Memory B cell (primary cell): ENCODE measurements at places on chromosomes 4 and X.
A peak's percentile ranks its signal among the peaks of the same experiment; 100 is the strongest.

DNA sequence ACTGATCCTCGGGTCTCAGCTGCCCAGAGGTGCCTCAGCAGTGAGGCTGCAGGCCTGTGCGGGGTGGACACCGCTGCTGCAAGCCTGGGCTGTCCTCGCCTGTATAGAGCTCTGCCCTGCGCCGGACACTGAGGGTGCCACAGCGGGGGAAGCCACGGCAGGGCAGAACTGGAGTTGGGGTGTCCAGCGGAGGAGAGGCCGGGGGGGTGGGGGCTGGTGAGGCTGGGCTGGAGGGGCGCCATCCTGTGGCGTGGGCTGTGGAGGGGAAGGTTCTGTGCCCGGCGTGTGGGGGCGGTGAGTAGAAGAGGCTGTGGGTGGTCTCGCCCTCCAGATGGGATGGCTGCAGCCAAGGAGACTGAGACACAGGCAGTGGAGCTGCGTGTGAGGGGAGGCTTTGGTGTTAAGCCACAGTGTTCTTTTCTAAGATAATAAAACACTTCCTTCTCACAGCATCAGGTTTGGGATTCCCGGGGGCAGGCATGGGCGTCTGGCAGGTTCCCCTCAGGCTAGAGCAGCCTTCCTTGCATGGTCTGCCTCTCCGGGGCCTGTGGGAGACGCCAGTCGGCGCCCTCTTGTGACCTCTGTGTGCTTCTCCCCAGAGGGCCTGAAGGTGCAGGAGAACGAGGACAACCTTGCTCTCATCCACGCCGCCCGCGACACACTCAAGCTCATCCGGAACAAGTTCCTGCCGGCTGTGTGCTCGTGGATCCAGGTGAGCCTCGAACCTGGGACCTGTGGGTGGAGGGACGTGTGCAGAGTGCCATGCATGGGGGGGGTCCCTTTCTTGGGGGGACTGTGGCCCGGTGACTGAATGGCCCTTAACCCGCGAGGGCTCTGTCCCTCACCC, 7.4 kb downstream of the UVSSA start:
- no peak for DNase-seq

GRCh38 chr4:183177001-183177400, 77.9 kb downstream of the WWC2 start:
- DNase-seq = no peak

- DNase-seq = no peak
Measured at GRCh38 chr4:13313856-13314255, 170.3 kb downstream of the RAB28 start.

- no peak for DNase-seq
Measured at GRCh38 chr4:8318509-8318908, 49.0 kb downstream of the HTRA3 start.

GRCh38 chr4:80017125-80017854, 55.7 kb downstream of the ANTXR2 start:
- DNase-seq = no peak

- peak; percentile 1 for DNase-seq
Measured at GRCh38 chrX:41923978-41924683, 777 bp upstream of the CASK start.

DNA sequence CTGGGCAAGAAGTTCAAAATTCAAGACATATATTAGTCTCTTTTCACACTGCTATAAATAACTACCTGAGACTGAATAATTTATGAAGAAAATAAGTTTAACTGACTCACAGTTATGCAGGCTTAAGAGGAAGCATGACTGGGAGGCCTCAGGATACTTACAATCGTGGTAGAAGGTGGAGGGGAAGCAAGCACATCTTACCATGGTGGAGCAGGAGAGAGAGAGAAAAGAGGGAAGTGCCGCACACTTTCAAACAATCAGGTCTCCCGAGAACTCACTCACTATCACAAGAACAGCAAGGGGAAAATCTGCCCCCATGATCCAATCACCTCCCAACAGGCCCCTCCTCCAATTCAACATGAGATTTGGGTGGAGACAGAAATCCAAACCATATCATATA, 273.3 kb upstream of the RASGEF1B start:
- DNase-seq = no peak

DNA sequence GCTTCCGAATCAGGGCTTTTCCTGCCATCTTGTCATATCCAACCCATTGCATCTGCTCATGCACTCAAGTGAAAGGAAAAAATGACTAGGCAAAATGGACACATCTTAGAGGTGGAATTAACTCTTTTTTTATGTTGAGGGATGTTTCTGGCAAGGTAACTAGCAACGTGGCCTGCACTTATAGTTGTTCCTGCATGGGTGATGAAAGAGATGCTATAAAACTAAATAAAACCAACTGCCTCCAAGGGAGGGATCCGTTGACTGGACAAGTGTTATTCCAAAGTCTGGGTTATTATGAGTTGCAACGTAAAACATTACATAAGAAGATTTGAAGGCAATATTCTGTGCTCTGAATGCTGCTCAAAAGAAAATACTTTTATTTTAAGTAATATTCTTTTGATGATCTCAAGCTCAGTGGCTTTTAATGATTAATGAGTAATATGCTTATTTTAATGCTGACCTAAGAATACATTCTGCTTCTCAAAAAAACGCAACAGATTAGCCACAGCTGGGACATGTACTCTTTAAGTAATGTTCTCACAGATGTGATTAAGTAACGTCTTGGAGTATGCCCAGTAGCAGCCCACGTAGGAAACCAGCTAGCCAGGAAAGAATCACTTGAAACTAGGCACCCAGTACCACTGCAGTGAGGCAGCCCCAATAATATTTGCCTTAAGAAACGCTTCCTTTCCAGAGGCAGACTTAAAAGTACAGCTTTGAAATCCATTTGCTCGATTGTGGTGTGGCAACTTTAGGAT, 27.4 kb downstream of the KLF3 start:
- DNase-seq = no peak

GRCh38 chrX:72540318-72540717, 32.3 kb downstream of the HDAC8 start:
- no peak for DNase-seq

DNA sequence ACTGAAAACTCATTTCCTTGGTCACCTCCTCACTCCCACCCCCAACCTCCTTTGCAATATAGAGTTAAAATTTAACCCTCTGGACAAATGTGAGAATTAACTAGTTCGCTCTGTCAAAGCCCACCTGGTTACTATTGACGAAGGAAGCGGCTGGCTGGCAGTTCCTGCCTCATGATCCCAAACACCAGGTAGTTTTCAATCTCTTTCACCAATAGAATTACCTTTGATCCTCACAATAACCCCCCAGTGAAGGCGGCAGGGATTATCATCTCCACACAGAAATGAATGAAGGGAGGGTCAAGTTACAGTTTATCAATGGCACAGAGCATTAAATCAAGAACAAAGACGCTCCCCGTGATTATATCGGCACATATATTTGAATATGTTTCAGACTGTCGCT, 65.7 kb upstream of the TTC29 start:
- DNase-seq = no peak

DNA sequence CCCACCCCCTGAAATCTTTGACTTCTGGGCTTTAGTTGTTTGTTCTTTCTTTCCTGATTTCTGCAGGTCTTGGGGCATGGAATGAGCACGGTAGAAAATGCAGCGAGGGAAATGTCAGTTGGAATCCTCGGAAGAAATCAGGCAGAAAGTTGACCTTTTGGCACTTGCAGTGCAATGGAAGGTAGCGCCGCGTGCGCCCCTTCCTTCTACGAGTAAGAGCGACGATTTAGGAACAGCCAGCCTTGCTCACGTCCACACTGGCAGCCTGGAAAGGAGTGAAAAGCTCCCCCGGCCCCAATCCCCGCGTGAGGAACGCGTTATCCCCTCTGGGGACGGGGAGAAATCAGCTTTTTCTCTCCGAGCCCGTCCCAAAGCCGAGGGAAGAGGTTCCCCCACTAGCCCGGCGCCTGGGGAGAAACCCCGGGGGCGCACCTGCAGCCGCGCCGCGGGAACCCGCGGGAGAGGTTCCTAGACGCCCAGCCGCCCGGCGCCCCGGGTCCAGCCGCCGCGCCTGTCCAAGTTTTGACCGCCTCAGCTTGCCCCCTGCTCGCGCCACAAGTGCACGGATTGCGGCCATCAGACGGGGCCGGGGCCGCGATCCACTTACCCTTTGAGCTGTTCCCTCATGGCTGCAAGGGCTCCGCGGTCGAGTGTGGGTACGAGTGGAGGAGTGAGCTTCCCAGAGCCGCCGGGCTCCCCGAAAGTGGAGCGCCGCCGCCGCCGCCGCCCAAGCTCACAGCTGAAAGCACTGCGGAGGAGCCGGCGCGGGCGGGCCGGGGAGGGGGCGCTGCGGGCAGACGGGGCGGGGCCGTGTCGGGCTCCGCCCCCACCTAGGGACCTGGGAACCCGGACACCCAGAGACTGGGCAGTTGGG, 194.6 kb upstream of the FTHL17 start:
- peak; percentile 27 for DNase-seq

DNA sequence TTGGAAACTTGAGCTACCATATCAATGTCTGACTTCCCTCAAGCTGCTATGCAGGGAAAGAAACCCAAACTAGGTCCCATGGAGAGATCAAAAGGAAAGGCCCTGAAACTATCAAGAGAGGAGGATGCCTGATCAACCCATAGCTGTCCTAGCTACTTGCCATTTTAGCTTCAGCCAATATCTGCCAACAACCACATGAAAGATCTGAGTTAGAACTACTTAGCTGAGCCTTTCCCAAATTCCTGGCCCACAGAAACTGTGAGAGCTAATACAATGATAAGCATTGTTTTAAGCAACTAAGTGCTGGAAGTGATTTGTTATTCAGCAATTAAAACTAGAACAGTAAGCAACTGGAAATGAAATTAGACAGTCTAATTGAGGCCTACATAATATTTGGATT, 6.3 kb upstream of the ARHGEF38 start:
- no peak for DNase-seq

DNA sequence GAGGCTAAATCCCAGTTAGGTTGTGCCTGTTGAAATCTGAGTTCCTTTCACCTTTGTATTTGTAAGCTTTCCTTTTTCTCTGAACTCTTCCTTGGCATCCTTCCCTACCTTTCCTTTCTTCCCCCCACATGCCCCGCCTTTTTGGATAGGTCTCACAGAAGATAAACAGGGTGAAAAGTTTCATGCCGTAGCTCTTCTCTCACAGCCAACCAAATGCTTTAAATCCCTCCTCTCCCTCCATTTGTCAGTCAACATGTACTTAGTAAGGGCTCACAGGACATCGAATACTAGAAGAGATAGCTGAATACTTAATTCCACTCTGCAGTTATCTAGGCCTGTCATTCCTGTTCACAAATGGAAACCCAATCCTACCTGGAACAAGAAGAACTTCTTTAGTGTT, 107.1 kb upstream of the BMPR1B start:
- DNase-seq = no peak

GRCh38 chrX:126552313-126553022, at the start of gene DCAF12L1:
TSS of gene DCAF12L1 (minus strand) at chrX:126552814. CDS start at chrX:126552608, 206 bp downstream.
- no peak for DNase-seq

- DNase-seq = no peak
Measured at GRCh38 chrX:97685753-97686152, 802.0 kb downstream of the RPA4 start.

DNA sequence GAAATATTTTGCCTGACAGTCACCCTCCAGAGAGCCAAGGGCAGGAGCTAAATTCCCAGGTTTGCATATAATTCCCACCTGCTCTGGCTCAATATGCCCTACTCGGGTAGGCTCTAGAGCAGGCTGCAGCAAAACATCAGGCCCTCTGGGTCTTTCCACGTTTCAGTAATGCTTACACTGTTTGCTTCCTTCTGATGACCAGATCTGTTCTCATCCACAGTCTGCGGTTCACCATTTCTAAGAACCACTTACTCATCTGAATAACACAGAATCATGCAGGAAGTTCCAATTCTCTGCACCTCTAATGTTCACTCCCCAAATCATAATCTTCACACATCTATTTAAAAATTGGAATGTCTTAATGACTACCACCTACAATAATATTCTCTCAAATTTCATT, 141.4 kb downstream of the PPP3CA start:
- DNase-seq = no peak

- no peak for DNase-seq
Measured at GRCh38 chr4:168220893-168221292, 97.7 kb downstream of the DDX60 start.

DNA sequence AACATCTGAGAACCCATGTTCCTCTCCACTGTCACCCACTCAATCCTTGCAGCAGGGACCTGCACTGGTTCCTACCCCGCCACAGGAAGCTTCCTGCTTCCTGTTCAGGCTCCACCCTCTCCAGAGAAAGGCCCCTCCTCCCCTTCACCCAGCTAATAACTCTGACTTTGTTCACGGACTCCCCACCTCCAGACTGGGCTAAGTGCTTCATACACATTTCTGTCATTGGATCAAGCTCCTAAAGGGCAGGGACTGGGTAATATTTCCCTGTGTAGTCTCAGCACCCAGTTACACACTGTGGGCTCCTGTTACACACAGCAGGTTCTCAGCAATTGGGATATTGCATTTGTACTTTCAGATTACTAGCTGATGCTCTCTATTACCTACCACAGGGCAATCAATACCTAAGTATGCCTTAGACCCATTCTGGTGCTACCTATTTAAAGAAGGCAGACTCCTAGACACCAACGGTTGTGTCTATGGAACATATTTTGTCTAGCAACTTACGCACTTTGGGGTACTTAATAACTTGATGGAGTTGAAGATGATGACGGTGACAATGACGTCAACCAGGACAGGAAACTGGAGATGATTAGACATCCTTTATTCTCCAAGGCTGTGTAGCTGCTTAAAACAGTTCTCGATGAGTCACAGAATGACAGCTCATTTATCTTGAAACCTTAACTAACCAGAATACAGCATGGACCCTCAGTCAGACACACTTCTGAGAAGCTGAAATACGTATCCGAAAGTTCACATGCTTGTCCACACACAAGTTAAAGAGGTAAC, 58.1 kb downstream of the MAML3 start:
- DNase-seq = no peak

DNA sequence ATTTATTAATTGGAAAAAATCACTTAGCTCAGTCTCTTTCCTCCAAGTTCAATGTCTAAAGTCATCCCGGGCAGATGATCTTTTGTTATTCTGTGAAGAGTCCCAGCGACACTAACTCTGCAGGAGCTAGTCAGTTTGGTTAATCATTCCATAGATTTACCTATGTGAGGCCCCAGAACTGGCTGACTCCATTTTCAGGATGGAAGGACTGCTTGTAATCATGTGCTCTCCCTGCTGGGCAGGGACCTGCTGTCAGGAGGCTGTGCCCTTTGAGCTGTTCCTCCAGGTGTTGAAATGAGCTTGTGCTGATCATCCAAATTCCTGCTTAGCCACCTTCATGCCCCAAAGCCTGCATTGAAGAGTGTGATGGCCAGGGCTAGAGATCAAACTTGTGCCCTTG, 169.8 kb downstream of the NHS start:
- DNase-seq = no peak
